ENCODE measurements at places on chromosomes 5 and 9.

DNA sequence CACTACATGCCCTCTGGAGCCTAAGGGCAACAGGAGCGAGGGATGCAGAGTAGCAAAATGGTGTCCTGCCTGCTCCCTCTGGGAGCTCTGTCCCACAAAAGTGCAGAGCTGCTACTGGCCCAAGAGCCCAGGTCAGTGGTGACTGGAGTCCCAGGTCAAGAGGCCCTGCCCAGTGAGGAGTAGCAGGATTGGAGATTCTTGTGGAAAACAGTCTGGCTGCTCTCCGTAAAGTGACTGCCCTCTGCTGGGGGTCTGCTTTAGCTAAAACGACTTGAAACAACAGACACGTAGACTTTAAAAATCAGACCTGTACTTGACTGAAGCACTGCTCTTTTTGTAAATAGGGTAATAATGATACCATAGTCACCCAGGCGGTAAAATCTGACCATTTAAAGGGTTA, 917.0 kb downstream of the MAT2B start:
- DNase-seq = no peak

DNA sequence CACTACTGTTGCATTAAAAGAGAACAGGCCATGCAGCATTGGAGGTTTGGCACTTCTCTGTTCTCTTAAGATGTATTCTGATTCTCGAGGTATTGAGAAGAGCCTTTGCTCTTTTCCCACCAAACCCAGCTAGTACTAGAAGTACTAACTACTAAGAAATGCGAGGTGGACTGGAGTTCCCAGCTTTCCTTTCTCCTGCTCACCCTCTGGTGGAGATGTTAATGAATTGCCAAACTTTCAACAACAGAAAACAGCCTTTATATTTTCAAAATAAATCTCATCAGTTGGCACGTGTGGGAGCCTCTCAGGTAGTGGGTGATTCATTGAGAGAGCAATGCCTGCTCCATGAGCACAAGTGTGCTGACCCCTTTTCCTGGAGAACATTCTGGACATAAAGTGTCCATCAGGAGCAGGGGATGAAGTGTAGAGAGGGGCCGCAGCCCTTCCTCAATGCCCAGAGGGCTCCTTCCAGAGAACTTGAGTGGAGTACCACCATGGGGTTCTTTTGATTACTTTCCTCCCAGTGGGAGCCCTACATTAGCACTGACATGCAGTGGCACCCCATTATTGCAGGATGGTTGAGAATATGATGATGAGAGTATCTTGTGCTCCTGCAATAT, 45.7 kb downstream of the TMEM174 start:
- DNase-seq = no peak

DNA sequence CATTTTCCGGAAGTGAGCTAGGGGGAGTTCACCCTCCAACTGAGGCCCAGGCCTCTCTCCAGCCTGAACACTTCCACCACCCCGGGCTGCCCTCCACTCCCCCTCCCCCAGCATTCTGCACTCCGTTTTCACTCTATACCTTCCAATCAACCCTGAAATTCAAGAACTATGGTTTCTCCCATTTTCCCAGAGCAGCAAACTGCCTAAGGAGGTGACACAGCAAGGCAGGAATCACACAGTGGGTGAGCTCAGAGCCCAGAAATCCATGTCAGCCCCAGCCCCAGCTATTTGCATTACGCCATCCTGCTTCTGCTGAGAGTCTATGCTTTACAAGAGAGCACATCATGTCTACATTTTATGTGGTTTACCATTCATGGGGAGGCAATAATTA, 11.9 kb downstream of the MSX2 start:
- no peak for DNase-seq

DNA sequence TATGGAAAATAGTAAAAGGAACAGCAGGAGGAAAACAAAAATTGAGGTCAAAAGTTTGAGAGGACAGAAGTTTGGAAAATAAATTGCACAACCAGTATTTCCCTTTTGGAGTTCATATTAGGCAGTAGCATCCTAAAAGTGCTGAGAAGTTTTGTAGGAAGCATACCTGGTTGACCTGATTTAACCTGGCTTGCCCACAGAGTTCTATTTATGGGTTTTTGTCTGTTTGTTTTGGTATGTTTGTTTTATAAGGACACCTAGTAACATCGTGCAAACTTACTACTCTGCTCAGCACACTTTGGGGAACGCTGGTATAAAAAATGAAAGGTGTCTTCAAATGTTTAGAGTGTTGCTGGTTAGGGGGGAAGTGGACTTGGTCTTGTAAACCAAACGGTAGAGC, 15.1 kb downstream of the ADRB2 start:
- DNase-seq = no peak

- DNase-seq = no peak
Observed at GRCh38 chr5:133811168-133811567, 157.3 kb downstream of the C5orf15 start.

GRCh38 chr5:5298068-5298633, 124.3 kb upstream of the ICE1 start:
- no peak for DNase-seq

DNA sequence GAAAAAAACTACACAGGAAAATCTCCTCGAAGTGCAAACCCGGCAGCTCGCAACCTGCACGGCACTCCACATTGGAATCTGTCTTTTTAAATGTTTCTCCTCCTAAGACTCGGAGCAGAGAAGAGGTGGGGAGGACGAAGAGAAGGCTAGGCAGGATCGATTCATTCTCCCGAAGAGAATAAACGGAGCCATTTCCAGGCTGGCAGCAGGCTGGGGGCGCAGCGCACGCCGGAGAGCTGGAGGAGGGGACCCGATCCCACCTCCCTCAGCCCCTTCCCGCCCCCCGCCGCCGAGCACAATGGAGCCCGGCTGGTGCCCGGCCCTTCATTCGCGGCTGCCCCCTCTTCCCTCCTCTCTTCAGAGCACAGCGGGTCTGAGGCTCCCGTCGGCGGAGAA, 628 bp downstream of the HOMER1 start:
- no peak for DNase-seq

DNA sequence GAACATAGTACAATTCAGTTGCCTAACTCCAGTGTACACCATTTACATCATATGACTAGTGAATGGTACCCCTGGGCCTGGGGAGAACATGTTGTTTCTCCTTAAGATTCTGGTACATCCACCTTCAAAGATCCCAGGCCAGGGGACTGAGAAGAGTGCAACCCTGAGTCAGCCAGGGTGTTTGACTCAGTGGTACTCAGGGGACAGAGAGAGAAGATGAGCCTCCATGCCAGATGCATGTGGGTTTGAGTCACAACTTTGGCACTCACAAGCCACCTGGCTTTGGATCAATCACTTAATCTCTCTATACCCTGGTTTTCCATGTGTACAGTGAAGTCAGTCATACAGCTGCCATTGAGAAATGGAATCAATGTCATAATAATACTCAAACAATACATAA, 53.7 kb downstream of the MAP1B start:
- no peak for DNase-seq

DNA sequence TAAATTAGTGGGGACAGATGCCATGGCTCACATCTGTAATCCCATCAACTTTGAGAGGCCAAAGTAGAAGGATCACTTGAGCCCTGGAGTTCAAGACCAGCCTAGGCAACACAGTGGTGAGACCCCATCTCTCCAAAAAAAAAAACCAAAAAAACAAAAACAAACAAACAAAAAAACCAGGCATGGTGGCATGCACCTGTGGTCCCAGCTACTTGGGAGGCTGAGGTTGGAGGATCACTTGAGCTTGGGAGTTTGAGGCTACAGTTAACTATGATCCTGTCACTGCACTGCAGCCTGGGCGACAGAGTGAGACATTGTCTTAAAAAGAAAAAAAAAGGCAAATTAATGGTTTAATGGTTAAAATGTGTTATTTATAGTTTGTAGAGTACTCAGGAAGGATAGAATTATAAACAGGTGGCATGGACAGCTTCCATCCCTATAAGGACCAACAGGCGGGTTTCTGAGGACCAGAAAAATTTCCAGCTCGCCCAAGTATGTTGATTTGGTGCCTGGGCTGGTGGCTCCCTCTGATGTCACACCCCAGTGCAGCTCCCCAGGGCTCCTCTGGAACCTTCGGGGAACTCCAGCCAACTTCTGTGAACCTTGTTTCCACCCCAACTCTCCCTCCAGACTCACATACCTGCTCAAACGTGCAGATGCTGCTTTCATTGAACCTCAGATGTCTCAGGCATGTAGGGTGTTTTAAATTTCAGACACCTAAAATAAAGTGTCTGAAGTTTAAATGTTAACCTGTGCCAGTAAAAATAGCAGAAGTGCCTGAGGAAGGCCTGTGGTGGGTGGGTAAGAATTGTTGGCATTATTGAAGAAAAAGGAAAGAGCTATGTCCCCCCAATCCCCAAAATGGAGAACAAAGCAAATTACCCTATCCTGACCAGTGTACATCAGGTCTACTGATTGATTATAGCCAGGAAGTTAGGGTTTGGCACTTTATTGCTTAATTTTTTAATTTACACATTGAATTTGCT, 69.0 kb downstream of the TRIO start:
- no peak for DNase-seq

DNA sequence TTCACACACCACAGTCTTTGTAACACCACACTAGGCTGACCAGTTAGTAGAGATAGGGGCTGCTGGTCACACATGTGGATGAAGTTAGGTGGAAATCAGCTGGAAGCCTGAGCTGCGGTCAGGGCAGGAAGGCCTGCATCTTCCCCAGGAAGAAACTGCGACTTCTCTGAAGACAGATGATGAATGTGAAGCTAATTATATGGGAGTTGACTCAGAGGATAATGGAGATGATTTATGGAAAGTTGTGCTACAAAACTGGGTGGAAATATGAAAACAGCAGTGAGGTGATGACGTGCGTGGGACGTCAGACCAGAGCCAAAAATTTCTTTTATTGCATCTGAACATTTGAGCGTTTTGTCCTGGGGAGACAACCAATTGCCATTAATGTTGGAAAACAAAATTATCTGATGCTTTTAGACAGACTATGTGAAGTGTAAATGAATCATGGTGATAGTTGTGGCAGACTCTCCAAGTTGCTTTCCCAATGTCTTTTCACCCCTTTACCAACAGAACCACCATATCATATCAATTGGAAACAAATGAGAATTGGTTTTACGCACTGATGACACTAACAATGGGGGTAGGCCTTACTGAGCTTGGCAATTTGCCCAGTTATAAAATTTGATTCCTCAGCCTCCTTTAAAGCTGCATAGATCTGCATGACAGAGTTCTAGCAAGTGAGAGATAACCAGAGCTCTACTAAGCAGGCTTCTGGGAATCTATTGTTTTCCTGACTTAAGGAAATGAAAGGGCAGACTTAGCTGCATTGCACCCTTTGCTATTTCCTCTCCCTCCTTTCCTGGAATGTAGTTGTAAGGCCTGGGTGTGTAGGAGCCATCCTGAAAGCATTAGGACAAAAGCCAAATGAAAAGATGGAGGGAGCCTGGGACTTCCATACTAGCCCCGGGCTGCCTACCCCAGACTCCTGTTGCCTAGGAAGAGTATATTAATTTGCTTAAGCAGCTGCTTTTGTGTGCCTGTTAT, 84.0 kb downstream of the RAB3C start:
- no peak for DNase-seq

GRCh38 chr9:6144947-6145346, 70.7 kb upstream of the IL33 start:
- DNase-seq = no peak

DNA sequence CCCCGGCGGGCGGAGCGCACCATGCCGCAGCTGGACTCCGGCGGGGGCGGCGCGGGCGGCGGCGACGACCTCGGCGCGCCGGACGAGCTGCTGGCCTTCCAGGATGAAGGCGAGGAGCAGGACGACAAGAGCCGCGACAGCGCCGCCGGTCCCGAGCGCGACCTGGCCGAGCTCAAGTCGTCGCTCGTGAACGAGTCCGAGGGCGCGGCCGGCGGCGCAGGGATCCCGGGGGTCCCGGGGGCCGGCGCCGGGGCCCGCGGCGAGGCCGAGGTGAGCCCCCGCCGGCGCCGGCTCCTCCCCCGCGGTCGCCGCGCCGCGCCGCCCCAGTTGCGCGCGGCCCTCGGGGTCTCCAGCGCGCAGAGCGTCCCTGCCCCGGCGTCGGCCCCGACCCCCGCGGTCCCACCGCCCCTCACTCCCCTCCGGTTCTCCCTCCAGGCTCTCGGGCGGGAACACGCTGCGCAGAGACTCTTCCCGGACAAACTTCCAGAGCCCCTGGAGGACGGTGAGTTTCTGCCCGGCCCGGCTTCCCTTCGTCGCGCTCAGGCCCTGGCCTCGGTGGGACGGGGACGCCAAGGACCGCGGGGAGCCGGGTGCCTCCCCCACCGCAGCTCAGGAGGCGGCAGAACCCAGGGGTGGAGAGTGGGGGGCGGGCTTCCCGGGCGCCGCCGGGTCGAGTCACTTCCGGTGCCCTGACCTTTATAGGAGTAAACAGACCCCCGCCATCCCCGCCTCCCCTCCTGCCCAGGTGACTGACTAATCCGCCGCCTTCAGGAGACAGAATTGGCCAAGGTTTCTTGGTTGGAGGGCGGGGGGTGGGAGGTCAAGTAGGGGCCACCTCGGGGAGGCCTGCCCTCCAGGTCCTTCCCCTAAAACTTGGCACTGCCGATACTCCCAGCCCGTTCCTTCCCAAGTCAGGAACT, 665 bp downstream of the TCF7 start:
- peak; percentile 75 for DNase-seq

GRCh38 chr9:25310961-25311360, 367.3 kb downstream of the TUSC1 start:
- no peak for DNase-seq

DNA sequence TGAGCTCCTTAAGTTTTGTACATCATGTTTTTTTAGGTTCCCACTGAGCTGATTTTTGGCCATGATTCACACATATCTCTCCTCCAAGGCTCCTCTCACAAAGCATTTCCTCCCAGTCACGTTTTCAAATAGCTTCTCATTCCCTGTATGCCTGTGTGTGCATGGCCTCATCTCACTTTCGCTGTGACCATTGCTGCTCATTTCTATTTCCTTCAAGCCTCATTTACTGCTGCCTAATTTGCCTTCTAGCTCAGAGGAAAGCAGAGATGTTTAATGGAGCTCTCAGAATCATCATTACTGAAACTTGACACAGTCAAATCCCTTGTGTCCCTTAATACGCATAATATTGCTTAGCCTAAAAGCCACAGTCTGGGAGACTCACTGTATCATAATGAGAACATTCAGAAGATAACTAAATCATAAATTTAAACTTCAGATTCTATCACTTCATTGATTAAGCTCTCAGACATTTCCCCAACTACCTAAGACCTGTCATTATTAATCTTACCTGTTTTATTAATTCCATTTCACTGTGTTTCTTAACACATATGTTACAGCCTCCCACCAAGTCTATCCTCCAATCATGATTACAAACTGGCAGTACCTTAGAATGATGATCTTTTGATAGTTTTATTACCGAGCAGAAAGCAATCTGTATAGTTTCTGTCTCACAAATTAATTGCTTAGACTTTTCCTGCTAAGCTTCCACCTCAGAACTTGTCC, 278.3 kb upstream of the PTGER4 start:
- no peak for DNase-seq

GRCh38 chr5:41747301-41747700, 122.9 kb downstream of the OXCT1 start:
- DNase-seq = no peak

DNA sequence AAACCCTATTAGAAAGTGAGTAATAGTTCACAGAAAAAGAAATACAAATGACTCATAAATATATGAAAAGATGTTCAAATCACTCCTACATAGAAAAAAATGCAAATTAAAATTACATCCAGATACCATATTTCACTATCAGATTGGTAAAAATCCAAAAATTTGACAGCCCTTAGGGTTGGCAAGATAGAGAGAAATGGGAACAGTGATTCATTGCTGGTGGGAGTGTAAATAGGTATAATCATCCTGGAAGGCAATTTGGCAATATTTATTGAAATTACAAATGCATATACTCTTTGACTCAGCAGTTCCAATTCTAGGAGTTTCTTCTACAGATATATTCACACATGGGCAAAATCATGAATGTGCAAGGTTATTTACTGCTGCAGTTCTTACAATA, 273.5 kb downstream of the NR2F1-AS1 start:
- no peak for DNase-seq

GRCh38 chr9:94250456-94250855, 8.6 kb upstream of the ZNF169 start:
- peak; percentile 20 for DNase-seq

All from activated effector memory CD4-positive, alpha-beta T cell treated with Interleukin-2 at 50 U/mL for 16 hours (primary cell).